ENCODE measurements at places on chromosomes 16 and 17.

DNA sequence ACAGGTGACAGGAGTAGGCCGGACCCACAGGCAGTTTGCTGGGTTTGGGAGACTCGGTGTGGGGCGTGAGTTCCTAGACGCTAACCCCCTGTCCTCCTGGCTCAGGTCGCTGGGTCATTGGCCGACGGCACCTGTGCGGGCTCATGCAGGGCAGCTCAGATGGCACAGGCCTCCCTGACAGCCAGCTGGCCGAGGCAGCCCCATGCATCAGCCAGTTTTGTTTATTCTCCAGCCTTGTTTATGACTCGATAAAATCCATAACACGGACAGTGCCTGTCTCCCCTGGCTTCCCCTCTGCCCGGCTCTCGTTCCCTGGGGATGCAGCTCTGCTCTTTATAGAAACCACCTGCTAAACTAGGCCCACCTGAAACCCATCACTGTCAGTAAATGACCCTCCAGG is 46.0 kb downstream of the SDK2 start:
- no peak for DNase-seq

DNA sequence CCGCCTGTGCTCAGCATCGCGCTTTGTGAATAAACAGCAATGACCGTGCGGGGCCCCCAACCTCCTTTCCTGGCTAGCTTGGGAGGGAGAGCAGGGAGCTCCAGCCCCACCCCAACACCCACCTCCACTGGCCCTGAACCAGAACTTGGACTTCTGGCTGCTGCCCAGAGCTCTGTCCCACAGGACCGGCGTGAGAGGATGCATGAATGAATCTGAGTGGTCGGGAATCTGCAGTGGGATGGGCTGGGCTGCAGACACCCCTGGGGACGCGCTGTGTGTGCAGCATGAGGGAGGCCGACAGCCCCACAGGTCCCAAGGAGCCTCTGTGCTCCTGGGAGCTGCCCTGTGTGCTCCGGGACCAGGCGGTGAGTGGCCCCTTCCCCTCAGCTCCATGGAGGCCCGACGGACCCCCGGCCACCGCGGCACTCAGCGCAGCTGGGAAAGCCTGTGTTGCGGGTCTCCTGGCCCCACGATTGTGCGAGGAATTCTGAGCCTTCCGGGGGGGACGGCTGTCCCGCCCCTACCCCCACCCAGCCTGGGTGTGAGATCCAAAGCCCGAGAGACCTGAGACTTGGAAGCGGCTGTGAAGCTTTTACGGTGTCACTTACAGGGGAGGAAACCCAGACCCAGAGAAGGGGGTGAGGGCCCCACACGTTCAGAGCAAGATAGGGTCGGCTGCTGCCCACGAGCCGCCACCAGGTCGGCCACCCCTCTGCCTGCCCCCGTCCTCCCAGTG is 5.4 kb downstream of the PIEZO1 start:
- DNase-seq = no peak

DNA sequence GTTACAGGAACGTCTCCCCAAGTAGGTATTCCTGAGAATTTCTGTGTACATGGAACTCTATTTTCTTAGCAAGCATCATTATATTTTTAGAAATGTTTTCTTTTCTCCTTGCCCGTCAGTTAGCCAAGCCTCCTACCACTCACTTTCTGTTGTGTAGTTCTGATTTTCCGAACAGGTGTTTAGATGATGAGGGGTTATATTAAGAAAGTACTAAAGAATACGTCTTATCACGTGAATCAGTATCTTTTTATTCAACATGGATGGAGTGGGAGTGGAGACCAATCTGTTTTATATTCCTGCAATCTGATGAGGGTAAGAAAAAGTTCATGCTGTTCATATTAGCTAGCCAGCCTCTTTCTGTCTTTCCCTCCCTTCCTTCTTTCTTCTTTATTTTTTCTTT is 29.4 kb downstream of the MSI2 start:
- DNase-seq = no peak

DNA sequence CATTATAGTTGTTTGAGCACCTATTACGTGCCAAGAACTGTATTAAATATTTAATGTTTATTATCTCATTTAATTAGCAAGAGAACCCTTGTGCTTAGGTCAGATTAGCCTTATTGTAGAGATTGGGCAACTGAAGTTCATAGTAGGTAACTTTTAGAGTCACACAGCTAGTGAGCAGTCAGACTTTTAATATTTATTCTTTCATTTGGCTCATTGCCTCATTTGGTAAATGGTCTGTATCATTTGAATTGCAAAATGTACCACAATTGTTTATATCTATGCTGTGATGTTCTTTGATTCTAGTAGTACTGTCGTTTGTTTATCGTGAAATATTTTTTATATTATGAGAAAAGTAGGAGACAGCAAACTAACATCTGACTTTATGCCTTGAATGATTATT is 7.6 kb downstream of the CLTC start:
- no peak for DNase-seq
